ENCODE measurements at places on chromosomes 3 and 15. TPM values are rescaled to one million over a fixed set of nuclear protein-coding genes. Genes with fewer than 3 reads are reported as not detected.

Gene GOLGA8G
- total RNA-seq: not detected

DNA sequence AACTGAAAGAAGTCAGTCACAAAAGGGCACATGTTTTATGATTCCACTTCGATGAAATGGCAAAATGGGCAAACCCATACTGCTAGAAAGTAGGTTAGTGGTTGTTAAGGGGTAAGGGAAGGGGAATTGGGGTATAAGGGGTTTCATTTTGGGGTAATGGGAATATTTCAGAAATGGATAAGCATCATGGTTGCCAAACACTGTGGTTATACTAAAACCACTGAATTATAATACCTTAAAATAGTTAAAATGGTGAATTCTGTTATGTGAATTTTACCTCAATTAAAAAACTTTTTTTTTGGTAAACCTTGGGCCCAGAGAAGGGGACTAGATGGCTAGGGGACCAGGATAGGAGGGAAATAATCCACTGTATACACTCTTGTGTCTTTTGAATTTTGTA, 52.3 kb upstream of the BHLHE40 start:
- H3K4me3 ChIP-seq: no peak overlapping the region
- H3K27me3 ChIP-seq: no peaks in the 10 kb centered on the region
- H3K4me1 ChIP-seq: no peaks in the 10 kb centered on the region
- H3K36me3 ChIP-seq: no peaks in the 10 kb centered on the region
- H3K27ac ChIP-seq: no peak overlapping the region
- no peak for DNase-seq

DNA sequence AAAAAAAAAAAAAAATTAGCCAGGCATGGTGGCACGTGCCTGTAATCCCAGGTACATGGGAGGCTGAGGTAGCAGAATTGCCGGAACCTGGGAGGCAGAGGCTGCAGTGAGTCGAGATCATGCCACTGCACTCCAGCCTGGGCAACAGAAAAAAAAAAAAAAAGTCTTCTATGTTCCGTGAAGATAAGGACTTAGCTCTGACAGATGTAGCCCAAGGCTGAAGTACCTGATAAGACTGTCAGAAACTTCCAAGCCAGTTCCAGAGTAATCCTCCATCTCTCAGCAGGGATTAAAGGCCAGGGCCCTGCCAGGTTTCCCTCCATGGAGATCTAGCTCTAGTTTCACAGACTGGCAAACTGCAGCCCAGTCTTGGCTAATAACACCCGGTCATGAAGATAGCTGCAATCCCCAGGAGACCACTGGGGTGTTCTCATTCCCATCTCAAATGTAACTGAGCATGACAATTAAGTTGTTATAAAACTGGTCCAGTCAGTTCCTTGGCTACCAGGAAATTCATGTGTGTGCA, 8.5 kb downstream of the CDCP1 start:
- DNase-seq: no peak
- peak overlapping the region; percentile 66 for H3K27ac ChIP-seq
- no peaks in the 10 kb centered on the region for H3K27me3 ChIP-seq
- peaks cover 36% of the 10 kb centered on the region for H3K4me1 ChIP-seq

DNA sequence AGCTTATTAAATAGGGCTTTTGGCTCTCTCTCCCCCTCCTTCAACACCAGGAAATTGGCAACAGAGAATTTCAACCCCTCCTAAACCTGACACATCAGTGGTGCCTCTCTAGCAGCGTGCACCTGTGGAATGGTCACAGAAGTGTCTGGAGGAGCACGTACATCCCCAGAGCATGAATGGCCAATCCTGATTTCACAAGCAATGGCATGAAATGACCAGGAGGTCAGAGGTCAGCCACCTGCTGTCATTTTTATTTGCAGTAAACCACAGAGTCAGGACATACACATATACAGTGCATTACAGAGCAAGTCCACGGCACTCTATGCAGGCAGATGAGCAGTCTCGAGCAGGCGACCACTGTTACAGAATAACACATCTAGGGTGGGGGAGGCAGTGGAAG, 25.1 kb upstream of the ETV5 start:
- no peak overlapping the region for H3K27ac ChIP-seq
- H3K4me3 ChIP-seq: no peak overlapping the region
- H3K4me1 ChIP-seq: no peaks in the 10 kb centered on the region
- H3K27me3 ChIP-seq: no peaks in the 10 kb centered on the region
- DNase-seq: no peak
- no peaks in the 10 kb centered on the region for H3K36me3 ChIP-seq

GRCh38 chr15:91863621-91864255, 10.2 kb downstream of the SLCO3A1 start:
- peak overlapping the region; percentile 19 for H3K27ac ChIP-seq
- H3K36me3 ChIP-seq: no peaks in the 10 kb centered on the region
- peaks cover 84% of the 10 kb centered on the region for H3K4me1 ChIP-seq
- no peak for DNase-seq
- peak overlapping the region; percentile 15 for H3K4me3 ChIP-seq

Gene ADCY5
- total RNA-seq: 19.5 TPM

Gene FYCO1
- total RNA-seq: 97.4 TPM

Gene CACNA2D2
- total RNA-seq: 7.2 TPM
